ENCODE measurements at places on chromosomes 5 and 9.

DNA sequence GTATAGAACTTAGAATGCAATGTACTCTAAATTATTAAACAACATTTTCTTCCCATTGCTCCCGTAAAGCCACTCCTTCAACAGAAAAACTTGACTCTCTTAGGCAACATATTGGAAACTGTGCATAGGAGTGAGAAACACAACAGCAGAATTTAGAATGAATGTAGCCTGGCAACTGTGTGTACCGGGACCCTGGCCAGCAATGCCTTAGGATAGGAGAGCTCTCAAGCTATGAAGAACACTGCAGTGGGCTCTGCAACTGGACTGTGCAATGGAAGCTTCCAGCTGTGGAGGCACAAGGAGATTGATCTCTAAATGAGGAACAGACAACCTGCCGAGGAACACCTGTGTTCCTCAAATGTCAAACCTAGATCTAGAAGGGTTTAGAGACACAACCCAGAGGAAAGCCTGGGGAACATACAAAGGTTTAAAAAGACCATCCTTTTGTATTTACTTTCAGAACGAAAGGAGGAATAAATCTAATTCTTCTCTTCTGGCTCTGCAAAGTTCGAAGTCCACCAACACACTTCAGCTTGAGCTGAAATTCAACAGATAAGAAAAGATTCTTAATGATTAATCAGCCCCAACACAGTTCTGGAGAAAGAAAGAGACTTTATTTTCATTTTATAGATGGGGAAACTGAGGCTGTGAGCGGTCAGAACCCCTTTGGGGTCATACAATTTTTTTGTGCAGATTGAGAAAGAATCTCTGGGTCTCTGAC lies 51.5 kb upstream of the ARL15 start:
- no peak for DNase-seq

DNA sequence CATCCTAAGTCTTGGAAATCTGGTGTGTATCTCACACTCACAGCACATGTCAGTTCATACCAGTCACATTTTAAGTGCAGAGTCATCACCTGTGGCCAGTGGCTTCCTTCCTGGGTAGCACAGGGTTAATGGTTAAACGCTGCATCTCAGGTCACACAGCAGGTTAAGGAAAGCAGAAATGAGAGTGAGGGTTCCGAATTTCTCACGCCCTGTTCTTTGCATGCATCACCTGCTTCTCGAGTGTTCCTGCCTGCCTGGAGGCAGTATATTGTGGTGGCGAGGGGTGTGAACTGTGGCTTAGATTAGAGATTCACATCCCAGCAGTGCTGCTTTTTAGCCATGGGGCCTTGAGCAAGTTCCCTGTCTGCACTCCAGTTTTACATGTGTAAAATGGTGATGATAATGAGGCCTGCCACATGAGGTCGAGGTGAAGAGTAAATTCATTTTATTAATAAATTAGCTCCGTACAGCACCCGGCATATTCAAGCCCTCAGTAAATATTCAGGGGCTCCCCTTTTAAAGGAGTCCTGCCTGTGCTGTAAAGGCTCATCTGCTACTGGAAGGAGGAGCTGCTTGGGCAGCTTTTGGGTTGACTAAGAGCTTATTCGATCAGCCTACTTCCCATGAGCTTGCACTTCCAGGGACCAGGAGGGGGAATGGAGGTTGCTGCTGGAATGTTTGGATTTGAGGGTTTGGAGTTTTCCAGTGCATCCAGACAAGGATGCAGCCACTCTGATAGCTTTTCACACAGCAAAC lies 61.1 kb upstream of the SAP30L start:
- DNase-seq, result no peak

GRCh38 chr5:170278611-170279458 lies 18.7 kb downstream of the LCP2 start:
- DNase-seq, result peak; percentile 62

DNA sequence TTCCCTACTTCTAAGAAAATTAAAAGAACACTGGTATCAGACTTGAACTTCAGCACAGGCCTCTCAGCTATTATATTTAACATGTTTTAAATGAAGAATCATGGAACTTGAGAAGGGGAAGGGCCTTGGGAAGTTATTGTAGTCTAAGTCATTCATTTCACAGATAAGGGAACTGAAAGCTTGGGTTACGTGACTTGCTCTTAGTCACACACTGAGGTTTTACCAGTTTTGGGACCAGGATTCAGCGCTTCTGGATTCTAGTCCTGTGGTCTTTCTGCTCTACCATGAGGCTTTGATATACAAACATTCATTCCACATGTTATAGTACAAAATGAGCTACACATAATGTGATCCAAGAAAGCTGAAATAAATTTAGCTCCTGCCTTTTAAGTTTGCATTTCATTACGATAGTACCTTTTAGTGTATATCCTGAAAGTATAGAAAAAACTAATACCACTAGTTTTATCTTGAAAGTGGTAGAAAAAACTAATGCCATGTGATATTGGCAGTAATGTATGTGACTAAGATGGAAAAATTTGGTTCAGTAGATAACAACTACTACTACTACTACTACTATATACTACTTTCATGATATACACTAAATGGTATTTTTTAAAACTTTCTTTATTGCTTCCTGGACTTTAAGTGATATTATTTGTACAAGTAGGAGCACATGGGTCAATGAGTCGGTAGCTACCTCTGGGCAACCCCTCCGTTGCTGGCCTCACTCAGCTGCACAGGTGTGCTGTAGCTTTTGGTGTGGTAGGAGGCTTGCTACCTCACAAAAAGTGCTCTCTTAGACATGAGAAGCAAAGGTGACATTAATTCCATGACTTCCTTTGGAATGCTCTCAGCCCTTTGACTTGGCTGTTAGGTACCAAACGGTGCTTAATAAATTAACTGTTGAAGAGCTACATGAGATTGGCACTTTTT lies 40.7 kb downstream of the F2RL2 start:
- DNase-seq, result no peak

GRCh38 chr5:180333661-180334060 lies 19.5 kb downstream of the GFPT2 start:
- DNase-seq, result no peak

GRCh38 chr5:83718936-83719495 lies 1.6 kb downstream of the HAPLN1 start:
- DNase-seq, result no peak

- no peak for DNase-seq
Observed at GRCh38 chr5:42836070-42836769, 24.5 kb upstream of the SELENOP start.

DNA sequence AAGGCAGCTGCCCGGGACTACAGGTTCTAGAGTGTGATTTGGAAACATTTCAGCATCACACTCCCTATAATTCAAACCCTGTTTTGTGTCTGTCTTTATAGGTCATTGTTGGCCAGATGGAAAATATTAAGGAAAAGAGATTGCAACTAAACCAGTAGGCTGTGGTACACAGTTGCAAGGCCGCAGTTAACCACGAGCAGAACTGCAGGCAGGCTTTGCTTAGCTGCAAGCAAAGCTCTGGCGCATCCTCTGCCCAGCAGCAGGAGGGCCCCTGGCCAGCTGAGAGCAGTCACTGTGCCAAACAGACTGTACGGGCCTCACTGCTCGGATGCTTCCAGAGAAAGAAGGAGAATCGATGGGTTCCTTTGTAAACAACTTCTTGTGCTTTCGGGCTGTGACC lies 204.5 kb downstream of the DENND1A start:
- DNase-seq, result no peak

DNA sequence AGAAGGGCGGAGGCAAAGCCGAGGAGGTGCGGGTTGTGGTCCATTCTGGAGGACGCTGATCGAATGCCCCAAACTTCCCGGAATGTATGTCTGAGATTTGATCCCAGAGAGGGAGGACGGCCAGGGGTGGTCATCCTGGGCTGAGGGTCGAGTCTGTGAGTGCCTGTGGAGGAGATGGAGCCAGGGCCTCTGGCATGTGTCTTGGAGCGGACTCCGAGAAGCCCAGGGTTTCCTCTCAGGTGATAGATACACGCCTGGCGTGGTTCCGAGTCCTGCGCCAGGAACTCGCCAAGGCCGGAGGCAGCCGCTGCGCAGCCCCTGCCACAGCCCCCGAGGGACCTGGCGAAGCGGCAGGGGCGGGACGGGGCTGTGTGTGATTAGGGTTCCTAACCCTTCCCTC lies 363 bp downstream of the ZNF454 start:
- DNase-seq, result no peak

DNA sequence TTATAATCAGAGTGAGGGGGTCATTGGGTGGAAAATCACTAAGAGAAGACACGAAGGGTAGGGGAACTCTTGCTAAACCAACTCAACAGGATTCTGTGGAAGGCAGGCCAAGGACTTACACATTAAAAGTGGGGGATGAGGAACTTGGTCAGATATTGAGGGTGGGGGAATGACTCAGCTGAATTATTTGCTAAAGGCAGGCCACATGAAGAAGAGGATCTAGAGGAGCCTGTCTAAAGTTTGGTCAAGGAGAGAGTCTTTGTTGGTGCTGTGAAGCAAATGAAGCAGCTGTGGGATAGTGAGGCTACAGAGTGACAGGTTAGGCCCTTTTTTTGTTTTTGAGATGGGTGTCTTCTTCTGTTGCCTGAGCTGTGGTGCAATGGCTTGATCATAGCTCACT lies 63.9 kb upstream of the SPRY4 start:
- no peak for DNase-seq

DNA sequence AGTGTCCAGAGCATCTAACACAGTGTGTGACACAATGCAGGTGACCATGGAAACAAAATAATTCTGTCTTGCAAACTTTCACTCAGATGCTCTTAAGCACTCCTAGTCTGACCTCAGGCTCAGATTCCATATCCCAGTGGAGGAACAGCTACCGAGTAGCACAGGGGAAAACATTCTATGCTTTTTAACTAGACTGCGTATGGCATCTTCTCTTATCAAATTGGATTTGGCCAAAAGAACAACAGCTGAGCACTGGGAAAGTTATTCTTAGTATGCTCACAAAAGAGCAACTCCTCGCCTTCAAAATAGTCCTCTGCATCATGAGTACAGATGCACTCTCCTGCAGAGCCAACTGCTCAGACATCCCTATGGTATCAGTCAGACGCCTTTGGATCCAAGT lies 528.2 kb upstream of the DAP start:
- DNase-seq, result no peak

DNA sequence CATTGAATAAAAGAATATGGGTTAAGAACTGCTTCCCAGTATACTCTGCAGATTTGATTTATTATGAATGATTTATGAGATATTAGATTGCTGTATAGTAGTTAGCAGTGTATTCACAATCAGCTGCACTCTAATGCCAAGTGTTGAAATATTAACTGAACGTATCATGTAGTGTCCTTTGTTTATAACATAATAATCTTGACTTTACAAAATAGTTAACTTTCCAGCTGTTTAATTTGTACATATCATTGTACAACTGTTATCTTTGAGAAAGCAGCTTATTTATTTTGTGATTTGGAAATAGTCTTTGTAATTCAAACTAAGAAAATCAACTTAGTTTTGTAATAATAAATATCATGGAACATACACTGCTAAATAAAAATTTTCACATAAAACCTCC lies 219.5 kb downstream of the RANBP17 start:
- DNase-seq, result no peak

GRCh38 chr5:144237851-144238250 lies 67.2 kb downstream of the KCTD16 start:
- no peak for DNase-seq

GRCh38 chr9:2356041-2356790 lies 265.4 kb upstream of the VLDLR start:
- no peak for DNase-seq

DNA sequence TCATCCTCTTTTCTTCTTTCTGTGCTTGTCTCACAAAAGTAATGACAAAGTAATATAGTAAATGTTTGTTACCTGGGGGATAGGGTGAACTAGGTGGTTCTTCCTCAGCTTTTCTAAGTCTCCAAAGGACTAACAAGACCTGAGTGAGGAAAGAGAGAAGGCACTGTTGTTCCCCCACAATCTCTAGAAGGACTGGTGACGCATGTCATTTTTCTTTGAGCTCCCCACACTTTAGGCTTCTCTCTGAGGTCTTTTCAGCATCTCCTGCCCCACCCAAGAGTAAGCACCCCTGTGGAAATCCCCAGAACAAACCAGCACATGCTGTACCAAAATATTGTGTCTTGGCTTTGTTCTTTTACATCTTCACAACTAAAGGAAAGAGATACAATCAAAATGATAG lies 2.4 kb upstream of the IL7R start:
- DNase-seq, result no peak

DNA sequence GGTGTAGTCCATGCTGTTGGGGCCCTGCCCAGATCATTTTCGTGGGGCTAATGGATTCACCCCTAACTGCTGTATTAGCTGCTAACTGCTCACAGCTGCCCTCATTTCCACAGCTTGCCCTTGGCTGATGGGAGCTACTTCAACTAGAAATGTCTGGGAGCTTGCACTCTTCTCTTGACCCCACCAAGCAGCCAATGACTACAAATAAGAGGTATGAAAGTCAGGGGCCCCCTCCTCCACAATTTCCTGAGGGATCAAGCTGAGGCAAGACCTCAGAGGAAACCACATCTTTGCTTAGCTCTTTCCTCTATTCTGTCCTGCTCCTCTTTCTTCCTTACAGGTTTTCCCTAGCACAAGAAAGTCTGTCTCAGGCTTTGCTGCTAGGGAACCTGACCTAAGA lies 397.5 kb downstream of the MLLT3 start:
- DNase-seq, result no peak

DNA sequence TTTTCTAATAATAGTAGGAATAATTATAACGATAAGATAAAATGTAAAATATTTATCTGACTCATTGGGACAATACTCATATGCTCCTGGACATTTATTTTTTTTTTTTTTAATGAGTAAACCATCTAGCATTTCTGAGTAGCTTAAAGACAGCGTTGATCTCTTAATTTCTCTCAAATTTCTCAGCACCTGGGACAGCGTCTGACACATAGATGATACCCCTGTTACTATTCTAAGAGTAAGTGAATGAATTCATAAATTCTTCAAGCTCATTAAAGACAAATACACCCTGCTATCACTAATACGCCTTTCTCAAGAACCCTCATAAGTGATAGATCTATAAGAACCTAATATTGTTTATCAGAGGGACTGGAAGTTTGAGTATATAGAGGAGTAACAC lies 12.0 kb upstream of the HTR4 start:
- DNase-seq, result no peak

GRCh38 chr9:3066591-3066990 lies 222.7 kb upstream of the PUM3 start:
- DNase-seq, result no peak

DNA sequence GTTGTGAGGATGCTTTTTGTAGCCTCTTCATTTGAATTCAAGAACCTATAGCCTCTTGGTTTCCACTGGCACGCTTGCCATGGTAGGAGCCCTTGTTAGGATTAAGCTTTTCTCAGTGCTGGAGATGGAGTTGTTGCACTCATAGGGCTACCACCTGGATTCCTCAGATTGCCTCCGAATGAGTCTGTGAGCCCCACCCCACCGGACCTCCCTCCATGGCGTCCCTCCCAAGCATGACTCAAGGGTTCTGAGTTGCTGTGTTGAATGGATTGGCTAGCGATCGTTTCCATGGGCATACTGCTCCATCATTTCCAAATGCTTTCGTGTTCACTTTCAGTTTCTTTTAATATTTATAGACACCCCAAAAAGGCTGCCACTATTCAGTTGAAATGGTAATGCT lies 69.9 kb downstream of the DAPK1 start:
- no peak for DNase-seq

DNA sequence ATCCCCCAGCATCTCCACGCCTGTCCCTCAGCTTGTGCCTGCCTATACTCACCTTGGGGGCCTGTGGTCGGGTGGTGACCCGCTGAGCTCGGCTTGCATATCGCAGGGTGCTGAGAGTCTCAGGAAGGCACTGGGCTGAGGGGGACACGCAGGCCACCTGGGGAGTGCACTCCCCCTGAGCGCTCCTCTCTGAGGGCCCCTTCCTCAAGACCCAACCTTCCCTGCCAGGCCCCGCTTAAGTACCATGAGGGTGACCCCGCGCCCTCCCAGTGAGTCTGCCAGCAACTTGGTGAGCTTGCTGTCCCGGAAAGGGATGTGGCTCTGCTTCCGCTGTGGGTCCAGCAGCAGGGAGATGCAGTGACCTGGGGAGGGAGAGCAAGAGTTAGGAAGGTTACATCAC lies 4.1 kb downstream of the KIF12 start:
- DNase-seq, result no peak
